ENCODE measurements at places on chromosomes 5 and 9.

- DNase-seq, result no peak
- no peaks in the 10 kb centered on the region for H3K27me3 ChIP-seq
- no peak overlapping the region for H3K27ac ChIP-seq
- no peaks in the 10 kb centered on the region for H3K4me1 ChIP-seq
These were observed 35.4 kb upstream of the TUT7 start for GRCh38 chr9:86389628-86390027.

GRCh38 chr5:96691503-96692303 is 29.5 kb downstream of the CAST start:
- peaks cover 2% of the 10 kb centered on the region for H3K36me3 ChIP-seq
- no peak overlapping the region for H3K4me3 ChIP-seq
- no peaks in the 10 kb centered on the region for H3K27me3 ChIP-seq
- DNase-seq, result no peak
- H3K4me1 ChIP-seq, result no peaks in the 10 kb centered on the region
- H3K27ac ChIP-seq, result no peak overlapping the region

DNA sequence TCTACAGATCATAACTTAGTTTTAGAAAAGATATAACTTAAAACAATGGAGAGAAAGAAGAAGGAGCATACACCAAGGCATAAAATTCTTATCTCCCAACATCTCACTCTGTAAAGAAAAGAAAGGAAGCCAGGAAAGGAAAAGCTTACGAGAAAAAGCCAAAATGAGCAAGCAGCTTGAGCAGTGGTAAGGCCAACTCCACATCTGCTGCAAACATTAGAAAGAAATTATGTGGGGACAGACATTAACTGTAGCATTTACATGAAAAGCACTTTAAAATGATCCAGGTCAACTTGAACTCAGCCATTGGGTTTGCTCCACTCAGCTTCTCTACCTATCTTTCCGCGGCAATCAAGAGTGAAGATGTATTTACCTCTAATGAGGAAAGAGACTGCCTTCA is 176.9 kb downstream of the BNC2 start:
- no peaks in the 10 kb centered on the region for H3K36me3 ChIP-seq
- no peak overlapping the region for H3K4me3 ChIP-seq
- no peak overlapping the region for H3K27ac ChIP-seq

GRCh38 chr5:154493274-154493673 is 15.2 kb upstream of the HAND1 start:
- no peak overlapping the region for H3K4me3 ChIP-seq
- no peaks in the 10 kb centered on the region for H3K4me1 ChIP-seq
- peaks cover 6% of the 10 kb centered on the region for H3K27me3 ChIP-seq
- no peak for DNase-seq

GRCh38 chr9:1236061-1236460 is 185.9 kb downstream of the DMRT2 start:
- H3K4me1 ChIP-seq, result peaks cover 7% of the 10 kb centered on the region
- H3K36me3 ChIP-seq, result no peaks in the 10 kb centered on the region
- H3K4me3 ChIP-seq, result no peak overlapping the region
